Spleen (tissue), 13 donors: ENCODE measurements at places on chromosomes 12 and 14. TPM values are rescaled to one million over a fixed set of nuclear protein-coding genes. Genes with fewer than 3 reads are reported as not detected.

GRCh38 chr14:87916103-87916885 lies 76.7 kb downstream of the GALC start:
- no peak for DNase-seq

DNA sequence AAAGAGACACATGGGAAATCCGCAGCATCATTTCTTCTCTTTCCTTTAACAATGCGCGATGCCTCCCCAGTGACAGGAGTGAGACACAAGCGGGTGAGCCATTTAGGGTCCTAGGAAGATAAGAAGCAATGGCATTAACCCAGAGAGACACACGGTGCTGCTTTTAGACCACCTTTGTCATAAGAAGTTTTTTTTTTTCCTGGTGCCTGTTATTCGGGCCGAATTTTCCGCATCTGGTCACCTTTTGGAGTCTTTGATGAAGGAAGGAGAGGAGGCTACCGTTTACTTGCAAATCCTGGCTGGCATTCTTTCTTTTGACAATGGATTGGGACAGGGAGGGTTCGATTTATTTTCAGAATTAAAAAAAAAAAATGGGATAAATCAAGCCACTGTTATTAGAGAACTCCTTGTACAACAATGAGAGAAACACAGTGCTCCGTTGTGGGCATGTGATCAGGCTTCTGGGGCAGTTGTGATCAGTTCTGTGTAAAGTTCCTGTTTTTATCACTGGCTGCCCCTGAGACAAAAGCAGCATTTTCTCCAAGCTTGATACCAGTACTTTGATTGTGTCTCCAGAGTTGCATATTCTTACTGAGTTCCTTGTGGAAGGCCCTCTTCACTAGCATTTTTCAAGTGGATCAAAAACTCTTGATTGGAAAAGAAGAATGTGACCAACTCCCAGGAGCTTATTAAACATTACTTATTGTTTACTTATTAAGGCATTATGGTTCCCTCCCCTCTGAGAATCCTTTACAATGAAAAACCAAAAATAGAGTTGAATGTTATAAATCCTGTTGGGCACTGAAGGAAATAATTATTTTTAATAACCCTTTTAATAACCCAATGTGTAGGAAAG lies 1.1 kb downstream of the DIP2B start:
- DNase-seq, result no peak

GRCh38 chr14:89660166-89660565 lies 243.1 kb upstream of the FOXN3 start:
- no peak for DNase-seq

GRCh38 chr12:26595806-26596205 lies 237.2 kb downstream of the ITPR2 start:
- no peak for DNase-seq

DNA sequence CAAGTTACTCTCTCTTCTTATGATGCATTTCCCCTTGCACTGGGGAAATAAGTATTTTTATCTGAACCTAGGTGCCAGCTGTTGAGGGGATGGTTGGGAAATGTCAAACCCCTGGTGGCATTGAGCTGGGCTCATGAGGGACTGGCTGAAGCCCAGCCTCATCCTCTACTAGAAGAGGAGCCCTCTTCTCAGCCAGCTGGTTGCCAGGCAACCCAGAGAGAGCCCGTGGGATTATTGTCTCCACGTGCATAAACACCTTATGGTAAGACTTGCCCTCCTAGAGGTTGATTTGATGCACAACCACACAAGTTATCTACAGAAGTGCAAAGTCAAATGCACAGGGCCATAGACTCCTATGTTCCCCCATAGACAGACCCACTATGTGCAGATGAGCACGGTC lies 89.8 kb downstream of the WSCD2 start:
- no peak for DNase-seq

Gene BMAL2
- total RNA-seq, result 2.5 TPM

Gene NKX2-1
- total RNA-seq, result not detected

Gene ANKRD33
- total RNA-seq, result not detected

Gene CCDC184
- 1.3 TPM for total RNA-seq

Gene POLE2
- 4.2 TPM for total RNA-seq

Gene ADCY4
- 114 TPM for total RNA-seq

Gene GLI1
- total RNA-seq, result 1.1 TPM

Gene GLS2
- 0.83 TPM for total RNA-seq
